Thyroid gland (tissue), 4 donors: ENCODE measurements at places on chromosomes 7 and 10. TPM values are rescaled to one million over a fixed set of nuclear protein-coding genes. Genes with fewer than 3 reads are reported as not detected.
A peak's percentile ranks its signal among the peaks of the same experiment; 100 is the strongest.

DNA sequence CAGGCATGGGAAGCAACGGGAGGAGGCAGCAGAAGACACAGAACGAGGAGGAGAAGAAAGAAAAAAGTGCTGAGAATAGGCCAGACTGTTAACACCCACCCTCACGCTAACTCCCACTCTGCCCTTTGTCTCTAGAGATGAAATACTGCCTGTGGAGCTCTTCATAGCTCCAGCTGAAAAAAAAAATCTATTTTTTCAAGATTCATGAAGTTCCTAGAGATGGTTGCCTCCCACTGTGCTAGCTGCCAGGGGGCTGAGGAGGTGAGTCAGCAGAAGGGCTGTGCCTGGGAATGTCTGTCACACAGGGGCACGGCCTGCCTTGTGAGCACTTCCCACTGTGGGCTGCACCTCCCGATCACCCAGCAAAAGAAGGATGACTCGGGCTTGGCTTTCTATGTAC is 144.5 kb downstream of the RNF216 start:
- no peak overlapping the region for H3K4me3 ChIP-seq
- peak; percentile 91 for DNase-seq
- H3K27me3 ChIP-seq = no peaks in the 10 kb centered on the region
- H3K36me3 ChIP-seq = peaks cover 9% of the 10 kb centered on the region
- peak overlapping the region; percentile 89 for H3K27ac ChIP-seq
- peaks cover 58% of the 10 kb centered on the region for H3K4me1 ChIP-seq

- no peak for DNase-seq
- H3K4me3 ChIP-seq = no peak overlapping the region
- no peaks in the 10 kb centered on the region for H3K36me3 ChIP-seq
- no peaks in the 10 kb centered on the region for H3K27me3 ChIP-seq
- H3K27ac ChIP-seq = no peak overlapping the region
Observed at GRCh38 chr10:86310291-86310690, 56.3 kb downstream of the GRID1 start.

DNA sequence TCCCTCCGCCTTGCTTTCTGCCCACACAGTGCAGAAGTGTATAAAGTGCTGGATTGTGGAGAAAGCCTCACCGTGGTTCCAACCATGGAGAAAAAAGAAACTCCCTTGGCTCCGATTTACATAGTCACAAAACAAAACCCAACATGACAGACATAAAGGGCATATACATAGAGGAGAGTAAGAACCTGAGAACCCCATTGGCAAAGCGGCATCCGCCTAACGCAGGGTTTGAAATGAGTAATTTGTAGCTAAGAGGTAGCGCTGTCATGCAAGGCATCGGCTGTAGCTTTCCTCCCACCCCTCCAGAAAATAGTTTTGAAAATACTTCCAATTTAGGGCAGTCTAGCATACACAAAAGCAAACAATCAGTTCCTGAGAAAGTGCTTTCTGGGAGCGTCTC is 126.0 kb upstream of the NRBF2 start:
- no peaks in the 10 kb centered on the region for H3K4me1 ChIP-seq
- H3K36me3 ChIP-seq = no peaks in the 10 kb centered on the region
- H3K4me3 ChIP-seq = no peak overlapping the region
- no peak overlapping the region for H3K27ac ChIP-seq
- H3K27me3 ChIP-seq = no peaks in the 10 kb centered on the region

GRCh38 chr7:35839860-35840854 is 39.3 kb downstream of the SEPTIN7 start:
- no peaks in the 10 kb centered on the region for H3K36me3 ChIP-seq
- no peaks in the 10 kb centered on the region for H3K27me3 ChIP-seq
- no peak overlapping the region for H3K27ac ChIP-seq
- no peak overlapping the region for H3K4me3 ChIP-seq
- peaks cover 7% of the 10 kb centered on the region for H3K4me1 ChIP-seq

DNA sequence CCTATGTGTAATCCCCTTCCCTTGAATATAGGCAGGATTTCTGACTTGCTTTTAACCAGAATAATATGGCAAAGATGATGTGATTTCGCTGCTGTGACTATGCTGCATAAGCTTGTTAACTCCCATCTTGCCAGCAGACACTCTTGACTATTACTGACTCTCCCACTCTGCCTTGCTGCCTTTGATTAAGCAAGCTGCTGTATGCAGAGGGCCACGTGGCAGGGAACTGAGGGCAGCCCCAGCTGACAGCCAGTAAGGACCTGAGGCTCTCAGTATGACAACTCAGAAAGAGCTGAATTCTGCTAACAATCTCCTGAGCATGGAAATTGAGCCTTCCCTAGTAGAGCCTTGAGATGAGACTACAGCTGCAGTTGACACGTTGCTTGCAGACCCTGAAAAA is 279.4 kb upstream of the CACNA2D1 start:
- no peak overlapping the region for H3K4me3 ChIP-seq
- no peaks in the 10 kb centered on the region for H3K36me3 ChIP-seq
- H3K27ac ChIP-seq = no peak overlapping the region
- no peaks in the 10 kb centered on the region for H3K27me3 ChIP-seq
- H3K4me1 ChIP-seq = no peaks in the 10 kb centered on the region

GRCh38 chr10:115157357-115157756 is 64.2 kb downstream of the ATRNL1 start:
- H3K36me3 ChIP-seq = no peaks in the 10 kb centered on the region
- H3K4me1 ChIP-seq = no peaks in the 10 kb centered on the region
- no peak overlapping the region for H3K27ac ChIP-seq

GRCh38 chr7:50632561-50633413 is 67.6 kb upstream of the DDC start:
- peak; percentile 50 for DNase-seq
- H3K27ac ChIP-seq = no peak overlapping the region
- no peaks in the 10 kb centered on the region for H3K4me1 ChIP-seq
- no peaks in the 10 kb centered on the region for H3K36me3 ChIP-seq

GRCh38 chr7:77316219-77316978 is 99.8 kb downstream of the GSAP start:
- H3K4me1 ChIP-seq = peaks cover 44% of the 10 kb centered on the region
- DNase-seq = no peak
- H3K27ac ChIP-seq = peak overlapping the region; percentile 17
- no peaks in the 10 kb centered on the region for H3K27me3 ChIP-seq
- no peaks in the 10 kb centered on the region for H3K36me3 ChIP-seq
- no peak overlapping the region for H3K4me3 ChIP-seq

DNA sequence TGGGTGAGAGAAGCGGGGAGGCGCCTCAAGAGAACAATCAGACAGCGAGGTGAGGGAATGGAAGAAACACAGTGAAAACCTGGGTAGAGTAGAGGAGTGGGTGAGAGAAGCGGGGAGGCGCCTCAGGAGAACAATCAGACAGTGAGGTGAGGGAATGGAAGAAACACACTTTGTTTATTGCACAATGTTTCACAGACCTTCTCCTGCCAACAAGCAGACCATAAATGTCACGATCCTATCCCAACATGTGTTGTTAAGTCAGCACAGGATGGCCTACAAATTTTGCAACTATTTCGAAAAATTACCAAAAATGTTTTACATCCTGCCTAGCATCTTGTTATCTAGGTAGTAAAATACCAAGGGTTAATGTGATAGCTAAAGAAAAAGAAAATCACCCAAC is 115.3 kb downstream of the JAZF1 start:
- no peak for DNase-seq
- peaks cover 47% of the 10 kb centered on the region for H3K4me1 ChIP-seq

DNA sequence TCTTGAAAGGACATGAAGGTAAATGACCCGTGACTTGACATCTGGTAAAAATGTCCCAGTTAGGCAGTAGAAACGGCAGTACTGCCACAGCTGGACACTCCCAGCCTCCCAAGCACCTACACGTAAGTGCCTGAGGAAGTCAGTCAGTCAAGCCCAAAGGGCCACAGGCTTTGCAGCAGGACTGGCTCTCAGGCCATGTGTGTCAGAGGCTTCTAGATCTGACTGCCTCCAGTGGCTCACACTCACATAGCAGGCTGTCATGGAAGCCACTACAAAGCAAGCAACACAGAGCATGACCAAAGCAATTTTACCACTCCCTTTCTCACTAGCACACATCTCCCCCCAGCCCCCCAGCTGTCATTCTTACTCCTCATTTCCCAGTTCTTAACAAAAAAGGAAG is 17.8 kb upstream of the CCNJ start:
- H3K4me1 ChIP-seq = no peaks in the 10 kb centered on the region
- peak; percentile 8 for DNase-seq
- no peaks in the 10 kb centered on the region for H3K36me3 ChIP-seq
- no peaks in the 10 kb centered on the region for H3K27me3 ChIP-seq
- no peak overlapping the region for H3K4me3 ChIP-seq
- H3K27ac ChIP-seq = no peak overlapping the region

DNA sequence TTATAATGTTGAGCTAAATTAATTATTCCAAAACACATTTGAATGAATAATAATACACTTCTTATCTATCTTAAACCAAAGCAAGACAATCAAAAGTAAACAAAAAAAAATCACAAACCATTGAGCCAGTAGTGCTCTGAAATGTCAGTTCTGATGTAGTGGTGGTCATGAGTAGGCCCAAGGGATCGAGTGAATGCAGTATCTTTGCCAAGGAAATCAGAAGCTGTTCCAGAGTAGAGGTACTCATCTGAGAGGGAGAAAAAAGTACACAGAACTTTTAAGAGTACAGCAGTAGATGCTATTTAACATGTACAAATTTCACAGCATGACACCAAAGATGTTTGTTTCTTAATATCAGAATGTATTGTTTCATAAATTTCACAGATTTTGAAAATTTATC is 121.5 kb downstream of the SEMA3D start:
- H3K4me1 ChIP-seq = peaks cover 47% of the 10 kb centered on the region
- H3K27me3 ChIP-seq = no peaks in the 10 kb centered on the region
- H3K27ac ChIP-seq = peak overlapping the region; percentile 69
- no peaks in the 10 kb centered on the region for H3K36me3 ChIP-seq
- no peak overlapping the region for H3K4me3 ChIP-seq

- no peaks in the 10 kb centered on the region for H3K4me1 ChIP-seq
- H3K27me3 ChIP-seq = no peaks in the 10 kb centered on the region
- DNase-seq = no peak
- H3K36me3 ChIP-seq = no peaks in the 10 kb centered on the region
- H3K27ac ChIP-seq = no peak overlapping the region
Observed at GRCh38 chr7:64433590-64433989, 119.8 kb downstream of the ZNF736 start.

- no peaks in the 10 kb centered on the region for H3K36me3 ChIP-seq
- no peaks in the 10 kb centered on the region for H3K27me3 ChIP-seq
- no peak for DNase-seq
- H3K27ac ChIP-seq = no peak overlapping the region
- H3K4me3 ChIP-seq = no peak overlapping the region
- no peaks in the 10 kb centered on the region for H3K4me1 ChIP-seq
Observed at GRCh38 chr10:44017483-44018145, 367.3 kb downstream of the CXCL12 start.

DNA sequence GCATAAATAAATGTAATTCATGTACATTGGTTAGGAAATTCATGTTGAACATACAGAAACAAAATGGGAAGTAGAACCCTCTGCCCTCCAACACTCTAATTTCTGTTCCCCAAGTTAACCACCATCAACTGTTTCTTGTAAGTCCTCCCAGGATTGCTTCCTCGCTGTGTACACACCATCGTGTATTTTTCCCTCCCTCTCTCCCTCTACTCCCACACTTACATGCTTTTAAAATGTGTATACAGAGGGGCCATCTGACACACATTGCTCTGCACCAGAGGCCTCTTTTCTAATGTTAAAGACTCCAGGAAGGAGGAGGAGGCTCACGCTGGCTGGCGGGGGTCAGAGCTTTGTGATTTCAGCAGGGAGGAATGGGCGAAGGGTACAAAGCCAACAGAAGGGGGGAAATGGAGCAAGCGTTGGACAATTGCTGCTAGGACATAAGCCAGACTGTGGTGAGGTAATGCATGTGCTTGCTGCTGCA is 1.9 kb upstream of the EPHA1 start:
- no peak for DNase-seq
- H3K27me3 ChIP-seq = no peaks in the 10 kb centered on the region
- no peak overlapping the region for H3K4me3 ChIP-seq
- no peaks in the 10 kb centered on the region for H3K36me3 ChIP-seq

DNA sequence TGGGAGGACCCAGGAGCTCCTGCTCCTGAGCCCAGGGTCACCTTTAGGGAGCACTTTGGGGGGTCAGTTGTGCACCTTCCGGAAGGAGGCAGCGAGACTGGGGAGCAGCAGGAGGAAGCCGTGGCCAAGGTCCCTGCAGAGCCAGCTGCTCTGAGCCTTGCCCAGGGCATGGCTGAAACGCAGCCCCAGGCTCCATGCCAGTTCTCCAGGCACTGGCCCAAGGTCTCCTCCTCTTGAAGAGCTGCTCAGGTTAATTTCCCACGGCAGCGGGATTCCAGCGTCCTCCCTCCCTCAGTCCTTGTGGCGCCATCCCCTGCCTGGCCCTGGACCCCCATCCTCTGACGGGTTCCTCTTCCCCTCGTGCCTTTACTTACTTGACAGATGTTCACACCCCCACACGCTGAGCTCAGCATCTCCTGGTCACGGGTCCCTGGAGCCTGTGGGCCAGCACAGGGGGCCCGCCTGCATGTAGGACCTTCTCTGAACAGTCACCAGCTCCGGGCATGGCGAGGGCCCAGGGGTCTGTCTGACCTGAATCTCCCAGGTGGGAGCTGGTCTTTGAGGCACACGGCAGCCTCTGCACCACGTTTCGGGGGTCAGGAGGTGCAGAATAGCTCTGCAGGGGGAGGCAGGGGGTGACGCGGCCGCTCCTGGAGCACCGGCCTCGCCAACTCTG is 16.7 kb upstream of the CFAP46 start:
- peaks cover 21% of the 10 kb centered on the region for H3K4me1 ChIP-seq
- DNase-seq = peak; percentile 72
- peak overlapping the region; percentile 38 for H3K27ac ChIP-seq
- H3K4me3 ChIP-seq = no peak overlapping the region
- no peaks in the 10 kb centered on the region for H3K27me3 ChIP-seq

GRCh38 chr7:149849174-149849573 is 11.0 kb downstream of the ZNF862 start:
- peaks cover 2% of the 10 kb centered on the region for H3K4me1 ChIP-seq
- no peak overlapping the region for H3K27ac ChIP-seq
- H3K4me3 ChIP-seq = no peak overlapping the region
- DNase-seq = no peak
- H3K27me3 ChIP-seq = no peaks in the 10 kb centered on the region

DNA sequence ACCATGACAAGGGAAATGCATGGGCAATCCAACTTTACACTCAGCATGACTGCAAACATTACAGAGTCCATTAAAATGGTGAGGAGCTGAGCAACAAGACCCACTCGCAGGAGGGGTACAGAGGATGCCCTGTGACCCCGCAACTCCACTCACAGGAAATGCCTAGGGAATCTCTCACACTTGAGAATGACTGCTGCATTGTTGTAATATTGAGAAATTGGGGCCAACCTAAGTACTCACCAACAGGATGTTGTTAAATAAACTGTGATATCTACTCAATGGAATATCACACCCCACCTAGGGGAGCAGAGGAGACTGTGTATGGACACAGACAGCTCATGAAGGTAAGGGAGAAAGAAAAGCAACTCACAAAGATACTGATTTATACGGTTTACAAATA is 53.4 kb upstream of the CAMK2B start:
- DNase-seq = no peak
- no peak overlapping the region for H3K4me3 ChIP-seq
- no peak overlapping the region for H3K27ac ChIP-seq
- H3K27me3 ChIP-seq = no peaks in the 10 kb centered on the region

The EN2 gene
- total RNA-seq = 0.22 TPM

The RNF148 gene
- 1.4 TPM for total RNA-seq

The PANK1 gene
- 40.6 TPM for total RNA-seq

The SH3PXD2A gene
- total RNA-seq = 9.6 TPM
